CD4-positive, alpha-beta T cell treated with Interleukin-15 for 1 hour (primary cell): ENCODE measurements at places on chromosomes 1 and 21.

DNA sequence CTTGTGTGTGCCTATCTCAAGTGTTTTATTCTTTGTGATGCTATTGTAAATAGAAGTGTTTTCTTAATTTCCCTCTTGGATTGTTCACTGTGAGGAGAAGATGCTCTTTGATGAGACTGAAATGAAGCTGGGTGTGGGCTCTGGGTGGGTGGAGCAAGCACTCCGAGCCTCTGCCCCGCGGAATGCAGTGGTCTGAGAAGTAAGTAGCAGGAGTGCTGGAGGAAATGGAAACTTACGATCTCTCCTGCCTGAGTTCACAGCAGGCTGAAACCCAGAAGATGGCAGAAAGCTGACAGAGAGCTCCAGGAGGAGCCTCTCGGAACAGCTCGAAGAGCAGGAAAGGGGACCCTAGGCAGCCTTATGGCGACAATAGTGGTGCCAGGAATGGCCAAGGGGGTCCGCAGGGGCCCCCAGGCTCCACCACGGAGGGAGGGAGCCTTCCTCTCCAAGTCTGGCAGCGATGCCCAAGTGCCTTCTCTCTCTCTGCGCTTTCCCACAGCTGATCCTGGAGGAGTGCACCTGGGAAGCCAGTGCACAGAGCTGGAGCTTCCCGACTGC, 126.8 kb upstream of the COL6A1 start:
- no peak for DNase-seq

- DNase-seq, result no peak
Observed at GRCh38 chr1:111320066-111320879, 29.6 kb downstream of the CHIA start.

GRCh38 chr1:37630426-37631028, 4.2 kb downstream of the RSPO1 start:
- DNase-seq, result no peak

DNA sequence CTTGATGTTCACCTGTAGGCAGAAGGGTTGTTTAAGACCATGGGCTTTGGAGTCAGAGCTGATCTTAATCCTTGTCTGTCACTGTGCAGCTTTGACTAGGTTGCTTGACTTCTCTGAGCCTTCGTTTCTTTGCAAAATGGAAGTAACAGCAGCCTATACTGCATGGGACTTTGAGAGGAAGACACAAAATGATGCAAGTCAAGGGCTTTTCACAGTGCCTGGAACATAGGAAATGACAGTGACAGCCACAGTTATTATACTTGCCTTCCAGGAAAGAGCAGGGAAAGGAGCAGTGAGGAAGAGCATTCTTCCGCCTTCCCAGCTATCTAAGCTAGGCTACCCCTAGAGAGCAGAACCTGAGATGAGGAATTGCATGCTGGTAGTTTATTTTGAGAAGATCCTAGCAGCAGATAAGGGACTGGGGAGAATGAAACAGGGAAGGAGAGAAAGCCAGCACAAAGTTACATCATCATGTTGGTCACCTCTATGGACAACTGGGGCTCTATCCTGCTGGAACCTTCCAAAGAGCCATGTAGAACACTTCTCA, 3.1 kb downstream of the CSF3R start:
- no peak for DNase-seq

DNA sequence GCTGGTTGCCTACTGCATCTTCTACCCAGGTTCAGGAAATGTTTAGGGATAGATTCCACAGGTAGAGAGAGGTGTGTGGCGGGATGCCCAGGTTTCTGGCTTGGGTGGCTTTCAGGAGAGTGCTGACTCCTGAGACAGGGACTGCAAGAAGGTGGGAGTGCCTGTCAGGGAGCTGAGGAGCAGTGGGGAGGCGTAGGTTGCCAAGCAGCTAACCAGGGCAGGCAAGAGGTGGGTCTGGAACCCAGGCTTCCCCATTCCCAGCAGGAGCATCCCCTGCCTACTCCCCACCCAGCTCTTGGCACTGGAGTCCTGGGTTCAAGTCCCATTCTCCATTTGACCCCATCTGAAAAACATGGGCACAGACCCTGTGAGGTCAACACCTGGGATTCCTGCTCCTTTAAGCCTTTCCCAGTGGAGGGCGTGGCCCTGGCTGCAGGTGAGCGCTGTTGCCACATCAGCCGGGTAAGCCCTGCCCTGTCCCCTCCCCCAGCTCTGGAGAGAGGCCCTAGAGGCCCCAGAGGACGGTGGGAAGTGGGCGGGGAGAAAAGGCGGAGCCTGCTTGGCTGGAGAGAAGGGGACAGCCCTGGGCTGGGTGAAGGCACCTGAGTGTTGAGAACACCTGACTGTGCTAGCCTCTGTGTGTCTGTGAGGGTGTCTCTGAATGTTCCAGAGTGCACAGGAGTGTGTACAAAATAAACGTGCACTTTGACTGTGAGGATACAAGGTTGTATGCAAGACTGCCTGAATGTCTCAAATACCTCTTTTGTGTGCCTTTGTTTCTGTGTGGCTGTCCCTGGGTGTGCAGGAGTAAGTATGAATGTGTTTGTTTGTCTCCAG, 14.0 kb upstream of the SYNC start:
- DNase-seq, result peak; percentile 30

DNA sequence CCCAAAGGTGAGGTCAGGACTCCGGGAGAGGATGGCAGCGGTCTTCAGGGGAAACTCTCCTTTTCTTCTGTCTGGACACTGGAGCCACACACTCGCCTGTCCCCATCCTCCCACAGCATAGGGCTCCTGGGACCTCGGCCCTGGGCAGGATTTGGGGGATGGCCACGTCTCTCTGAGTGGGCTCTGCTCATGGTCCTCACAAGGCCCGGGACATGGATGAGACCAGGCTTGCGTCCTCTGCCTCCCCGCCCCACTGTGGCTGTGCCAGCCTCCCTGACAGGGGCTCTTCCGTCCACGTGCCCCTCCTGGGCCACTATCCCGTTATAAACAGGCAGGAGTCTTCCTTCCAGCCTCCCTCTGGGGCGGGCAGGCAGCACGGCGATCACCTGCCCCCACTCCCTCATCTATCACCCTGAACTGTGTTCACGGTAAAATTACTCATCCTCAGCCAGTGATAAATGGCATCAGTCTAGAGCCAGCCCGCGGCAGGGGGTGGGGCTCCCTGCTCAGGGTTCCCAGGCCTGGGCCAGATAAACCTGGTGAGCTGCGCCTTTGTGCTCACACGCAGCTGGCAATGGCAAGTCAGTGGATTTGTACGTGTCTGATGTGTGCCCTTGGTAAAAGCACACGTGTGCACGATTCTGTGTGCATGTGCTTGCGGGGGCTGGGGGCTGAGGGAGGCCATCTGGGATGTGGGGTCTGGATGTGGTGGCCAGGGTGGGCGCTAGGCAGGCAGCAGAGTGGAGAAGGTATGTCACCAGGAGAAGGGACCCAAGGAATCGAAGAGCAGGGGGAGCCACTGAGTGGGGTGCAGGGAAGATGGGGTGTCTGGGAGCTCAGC, 12.6 kb upstream of the SAMD11 start:
- no peak for DNase-seq

- no peak for DNase-seq
Observed at GRCh38 chr1:18107369-18108298, at the start of gene IGSF21. Gene IGSF21, plus strand, starts transcription at chr1:18107798. Its CDS starts 331 bp downstream, at chr1:18108129.

GRCh38 chr1:110119843-110120242, 7.6 kb downstream of the UBL4B start:
- DNase-seq, result no peak

DNA sequence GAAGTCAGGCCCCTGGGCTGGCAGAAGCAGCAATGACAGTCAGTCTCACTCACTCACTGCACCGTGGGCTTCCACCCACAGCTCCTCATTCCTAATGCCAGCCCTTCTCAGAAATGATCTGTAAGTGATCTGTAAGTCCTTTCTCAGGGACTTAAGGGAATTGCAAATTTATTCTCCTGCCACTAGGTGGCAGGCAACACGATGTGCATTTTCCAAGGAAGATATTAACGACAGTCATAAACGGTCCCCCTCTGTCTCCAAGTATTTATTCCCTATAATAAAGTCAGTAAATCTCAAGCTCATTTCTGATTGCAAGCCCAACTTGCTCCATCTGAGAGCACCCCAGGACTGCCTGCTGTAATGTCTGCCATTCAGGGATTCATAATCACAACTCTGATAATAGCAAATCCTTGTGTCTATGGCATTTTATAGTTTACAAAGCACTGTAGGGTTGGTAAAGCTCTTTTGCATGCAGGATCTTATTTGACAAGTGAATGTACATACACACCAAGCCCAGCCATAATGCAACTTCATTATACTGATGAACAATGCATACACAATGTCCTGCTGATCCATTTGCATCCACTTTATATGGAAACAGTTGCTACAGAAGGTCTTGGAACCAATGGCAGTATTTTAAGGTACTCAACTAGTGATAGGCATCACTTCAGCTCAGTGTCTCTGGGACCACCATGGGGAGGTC, 380.5 kb upstream of the CAMK1G start:
- DNase-seq, result no peak

- DNase-seq, result no peak
Observed at GRCh38 chr1:210244746-210245367, 12.3 kb downstream of the SERTAD4 start.

- DNase-seq, result no peak
Observed at GRCh38 chr1:189619682-189620332, 857.9 kb downstream of the BRINP3 start.

- no peak for DNase-seq
Observed at GRCh38 chr1:115432061-115432460, 94.0 kb upstream of the NGF start.

DNA sequence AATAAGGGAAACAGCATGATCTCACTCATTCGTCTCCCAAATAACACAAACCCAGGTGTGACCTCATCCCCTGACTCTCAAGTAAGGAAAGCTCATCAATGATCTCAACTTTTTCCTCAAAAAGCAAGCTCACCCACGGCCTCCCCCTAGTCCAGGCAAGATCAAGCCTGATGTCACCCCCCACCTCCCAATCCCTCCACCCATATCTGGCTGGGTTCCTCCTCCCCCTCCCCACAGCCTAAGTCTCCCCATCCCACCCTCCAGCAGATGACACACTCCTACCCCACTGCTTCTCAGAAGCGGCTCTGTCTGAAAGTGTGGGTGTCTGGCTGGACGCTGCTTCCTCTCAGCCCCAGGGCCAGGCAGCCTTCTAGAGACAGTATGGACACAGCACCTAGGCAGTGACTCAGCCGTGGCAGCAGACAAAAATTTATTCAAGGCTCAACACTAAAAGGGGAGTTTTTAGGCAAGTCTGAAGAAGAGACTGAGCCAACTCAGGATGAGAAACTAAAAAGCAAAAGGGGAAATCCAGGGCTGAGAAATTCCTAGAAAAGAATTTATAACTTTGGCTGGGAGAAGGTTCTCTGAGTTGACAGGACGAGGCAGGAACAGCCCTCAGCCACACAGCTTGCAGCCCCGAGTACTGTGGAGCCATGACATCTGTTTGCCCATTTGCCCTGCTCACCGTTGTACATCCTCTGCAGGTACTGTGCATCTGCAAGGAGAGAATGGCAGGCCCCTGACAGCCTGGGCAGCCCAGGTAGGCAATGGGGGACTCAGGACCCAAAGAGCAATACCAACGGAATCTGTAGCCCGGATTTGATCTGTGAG, 81.6 kb upstream of the LRRC8D start:
- peak; percentile 35 for DNase-seq

GRCh38 chr1:8554956-8555534, 237.1 kb downstream of the SLC45A1 start:
- DNase-seq, result no peak

DNA sequence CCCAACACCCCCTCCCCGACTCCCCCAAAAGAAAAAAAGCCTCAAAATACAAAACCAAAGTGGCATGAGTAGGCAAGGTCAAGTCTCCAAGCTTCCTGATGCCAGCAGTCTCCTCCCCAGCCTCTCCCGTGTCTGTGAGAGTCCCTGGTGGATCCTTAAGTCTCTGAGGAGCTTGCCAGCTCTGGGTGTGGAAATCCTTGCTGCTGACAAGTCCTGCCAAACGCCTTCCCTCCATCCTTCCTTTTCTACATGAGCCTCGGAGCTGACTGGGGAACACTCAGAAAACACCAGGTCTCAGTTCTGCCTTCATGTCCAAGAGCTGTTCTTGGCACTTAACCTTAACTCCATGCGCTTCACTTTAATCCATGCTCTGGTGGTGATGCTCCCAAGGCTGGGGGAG, 3.7 kb upstream of the ETV3L start:
- no peak for DNase-seq

DNA sequence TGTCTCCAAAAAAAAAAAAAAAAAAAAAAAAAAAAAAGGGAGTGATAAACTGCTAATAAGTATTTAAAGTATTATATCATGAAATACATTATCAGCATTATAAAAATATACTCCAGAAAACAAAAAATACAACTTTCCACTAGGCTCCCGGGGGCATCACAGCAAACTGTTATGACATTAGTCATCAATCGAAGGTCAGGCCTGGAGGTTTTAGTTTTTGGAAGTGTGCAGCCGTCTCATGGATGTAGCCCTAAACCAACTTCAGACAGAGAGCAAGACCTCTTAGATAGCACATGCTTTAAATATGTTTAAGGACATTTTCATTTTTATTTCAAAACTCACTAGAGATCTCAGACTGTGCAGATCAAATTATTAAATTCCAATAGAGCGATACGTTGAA, 106.3 kb downstream of the RERE start:
- no peak for DNase-seq

DNA sequence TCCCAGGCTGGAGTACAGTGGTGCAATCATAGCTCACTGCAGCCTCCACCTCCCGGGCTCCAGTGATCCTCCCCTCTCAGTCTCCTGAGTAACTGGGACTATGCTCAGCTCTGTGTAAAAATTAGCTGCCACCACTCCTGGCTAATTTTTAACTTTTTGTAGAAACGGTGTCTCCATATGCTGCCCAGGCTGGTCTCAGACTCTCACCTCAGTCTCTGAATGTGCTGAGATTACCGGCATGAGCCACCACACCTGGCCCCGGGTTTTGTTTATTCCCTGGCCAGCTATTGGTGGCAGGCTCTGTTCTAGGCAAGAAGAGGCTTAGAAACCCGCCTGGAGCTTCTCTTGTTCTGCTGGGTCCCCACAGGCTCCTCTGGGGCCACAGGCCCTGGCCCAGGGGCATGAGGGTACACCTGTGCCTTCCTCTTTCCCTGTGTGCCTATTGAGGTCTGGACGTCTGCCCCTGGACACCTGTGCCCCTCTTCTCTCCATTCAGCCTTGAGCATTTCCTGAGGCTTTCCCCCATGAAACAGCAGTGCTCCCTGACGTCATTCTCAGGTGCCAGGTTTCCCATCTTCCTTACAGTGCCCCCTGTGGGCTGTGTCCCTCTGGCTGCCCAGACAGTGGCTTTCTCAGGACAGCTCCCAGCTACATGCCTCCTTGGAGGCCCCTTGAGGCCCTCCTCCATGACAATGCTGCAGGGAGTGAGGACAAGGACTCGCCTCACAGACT, 57.5 kb downstream of the PCP4 start:
- DNase-seq, result no peak
